ENCODE measurements at places on chromosomes 3 and 15. TPM values are rescaled to one million over a fixed set of nuclear protein-coding genes. Genes with fewer than 3 reads are reported as not detected.

DNA sequence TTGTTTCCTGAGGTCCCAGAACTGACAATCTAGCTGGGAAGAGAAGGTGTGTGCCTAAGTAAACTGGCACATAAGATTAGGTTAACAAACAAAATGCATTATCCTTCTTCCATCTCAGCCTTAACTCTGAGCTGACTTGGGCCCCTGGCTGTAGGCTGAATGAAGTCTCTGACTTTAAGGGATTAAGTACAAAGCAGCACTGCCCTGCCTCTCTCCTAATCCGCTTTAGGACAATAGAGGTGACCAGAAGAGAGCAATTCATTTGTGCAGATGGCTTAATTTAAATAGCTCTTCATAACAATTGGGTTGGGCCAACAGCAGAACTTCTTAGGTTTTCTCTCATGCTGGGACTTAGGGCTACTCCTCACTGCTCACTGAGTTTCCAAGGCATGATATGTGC lies 181.6 kb upstream of the SOX14 start:
- DNase-seq: no peak

The COL8A1 gene
- total RNA-seq: 324 TPM

- no peak for DNase-seq
Observed at GRCh38 chr3:18062657-18063025, 320.2 kb upstream of the TBC1D5 start.

GRCh38 chr3:176430244-176431037 lies 766.8 kb downstream of the TBL1XR1 start:
- peak; percentile 53 for DNase-seq

- no peak for DNase-seq
Observed at GRCh38 chr3:35320646-35321407, 318.5 kb upstream of the ARPP21 start.

DNA sequence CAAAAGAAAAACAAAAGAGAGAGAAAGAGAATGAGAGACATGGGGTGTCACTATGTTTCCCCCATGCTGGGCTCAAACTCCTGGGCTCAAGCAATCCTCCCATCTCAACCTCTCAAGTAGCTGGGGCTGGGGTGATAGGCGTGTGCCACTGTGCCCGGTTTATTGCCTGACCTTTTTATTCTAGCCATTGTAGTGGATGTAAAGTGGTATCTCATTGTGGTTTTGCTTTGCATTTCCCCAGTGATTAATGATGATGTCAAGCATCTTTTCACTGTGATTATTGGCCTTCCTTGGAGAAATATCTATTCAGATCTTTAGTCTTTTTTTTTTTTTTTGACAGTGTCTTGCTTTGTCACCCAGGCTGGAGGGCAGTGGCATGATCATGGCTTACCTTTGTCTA lies 37.7 kb upstream of the GK5 start:
- no peak for DNase-seq

The SUCNR1 gene
- 0.43 TPM for total RNA-seq

GRCh38 chr3:183400352-183400751 lies 28.1 kb downstream of the MCF2L2 start:
- DNase-seq: no peak

- DNase-seq: peak; percentile 97
Observed at GRCh38 chr15:70494852-70495571, 268.3 kb downstream of the UACA start.

- no peak for DNase-seq
Observed at GRCh38 chr3:86109434-86109833, 881.5 kb downstream of the VGLL3 start.

DNA sequence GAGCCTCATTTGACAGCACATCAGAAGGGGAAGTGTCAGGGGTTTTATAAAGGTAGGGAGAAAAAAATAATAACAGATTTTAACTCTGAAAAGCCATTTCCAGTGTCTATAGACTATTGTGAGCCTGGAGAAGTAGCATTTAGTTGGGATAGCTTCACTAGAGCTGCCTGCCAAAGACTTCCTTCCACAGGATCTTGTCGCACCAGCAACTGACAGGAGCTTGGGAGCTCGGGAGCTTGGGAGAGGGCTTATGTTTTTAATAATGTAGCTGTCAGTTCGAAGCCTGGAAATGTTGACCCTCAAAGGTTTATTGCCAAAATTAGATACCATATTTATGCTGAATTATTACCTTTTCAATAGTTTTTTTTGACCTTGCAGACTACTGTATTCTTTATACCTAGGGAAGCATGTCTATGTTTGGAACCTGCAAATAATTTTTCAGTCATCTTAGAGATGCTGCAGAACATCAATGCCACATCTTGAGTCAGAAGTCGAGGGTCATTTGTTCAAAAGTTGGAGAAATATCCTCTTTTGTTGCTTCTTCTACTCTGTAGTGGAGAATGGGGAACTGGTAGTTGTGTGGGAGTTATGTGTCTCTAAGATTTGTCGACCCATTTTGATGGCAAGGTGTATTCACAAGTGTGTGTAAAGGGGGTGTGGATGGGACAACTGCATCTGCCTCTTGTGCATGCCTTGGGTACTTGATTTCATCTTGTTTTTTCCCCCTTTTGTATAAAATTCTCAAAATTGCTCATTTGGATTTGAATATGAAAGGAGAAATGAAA lies 41.7 kb downstream of the ARPP21 start:
- DNase-seq: no peak

- no peak for DNase-seq
Observed at GRCh38 chr3:71132995-71133730, 450.4 kb downstream of the FOXP1 start.

GRCh38 chr3:2652386-2652785 lies 457.8 kb downstream of the IL5RA start:
- DNase-seq: no peak

The OXNAD1 gene
- total RNA-seq: 9.0 TPM

DNA sequence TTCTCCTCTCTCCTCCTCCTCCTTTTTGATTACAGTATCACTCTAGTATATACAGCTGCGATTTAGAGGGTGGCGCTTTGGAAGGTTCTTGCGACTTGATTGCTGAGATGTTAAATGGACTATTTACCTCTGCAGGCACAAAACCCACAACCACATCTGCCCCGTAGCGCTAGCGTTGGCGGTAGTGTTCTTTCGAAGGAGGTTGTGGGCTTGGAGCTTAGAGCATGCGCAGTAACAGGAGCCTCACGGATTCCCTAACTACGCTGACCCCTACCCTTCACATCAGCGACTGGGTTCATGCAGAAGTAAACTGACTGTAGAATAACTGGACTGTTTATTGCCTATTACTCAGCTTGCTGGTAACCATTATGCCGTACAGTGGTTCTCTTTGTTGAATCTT lies 58.0 kb downstream of the CGGBP1 start:
- DNase-seq: peak; percentile 11

The B3GNT5 gene
- total RNA-seq: 3.2 TPM

GRCh38 chr15:96768435-96768789 lies 437.9 kb downstream of the NR2F2 start:
- DNase-seq: no peak

DNA sequence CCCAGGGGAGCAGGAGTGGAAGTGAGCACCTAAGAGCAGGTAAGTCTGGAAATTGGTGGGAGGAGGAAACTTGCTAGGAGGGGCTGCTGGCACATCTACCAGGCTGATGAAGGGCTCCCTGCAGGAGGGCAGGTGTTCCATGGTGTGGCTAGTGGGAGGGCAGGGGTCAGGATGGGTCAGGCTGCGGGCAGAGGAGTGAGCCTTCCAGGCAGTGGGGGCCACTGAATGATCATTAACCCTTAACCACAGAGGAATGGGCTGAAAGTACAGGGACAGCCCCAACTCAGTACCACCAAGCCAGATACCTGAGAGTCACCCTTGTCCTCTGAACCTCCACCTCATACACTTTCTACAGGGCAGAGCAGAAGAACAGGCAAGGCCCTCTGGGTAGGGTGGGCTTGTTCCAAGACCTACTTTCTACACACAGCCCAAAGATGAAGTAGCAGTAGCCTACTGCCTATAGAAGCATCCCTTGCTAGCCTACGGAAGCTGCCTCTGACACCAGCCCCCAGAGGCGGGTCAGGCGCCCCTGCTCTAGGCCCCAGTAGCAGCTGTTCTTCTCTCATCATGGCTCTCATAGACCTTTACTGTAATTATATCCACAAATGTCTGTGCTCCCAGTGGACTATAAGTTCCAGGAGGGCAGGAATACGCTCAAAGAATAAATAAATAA lies 4.6 kb downstream of the RAB6B start:
- DNase-seq: no peak

The SPINK8 gene
- total RNA-seq: not detected

- DNase-seq: no peak
Observed at GRCh38 chr3:64508140-64508539, 179.7 kb downstream of the ADAMTS9 start.

DNA sequence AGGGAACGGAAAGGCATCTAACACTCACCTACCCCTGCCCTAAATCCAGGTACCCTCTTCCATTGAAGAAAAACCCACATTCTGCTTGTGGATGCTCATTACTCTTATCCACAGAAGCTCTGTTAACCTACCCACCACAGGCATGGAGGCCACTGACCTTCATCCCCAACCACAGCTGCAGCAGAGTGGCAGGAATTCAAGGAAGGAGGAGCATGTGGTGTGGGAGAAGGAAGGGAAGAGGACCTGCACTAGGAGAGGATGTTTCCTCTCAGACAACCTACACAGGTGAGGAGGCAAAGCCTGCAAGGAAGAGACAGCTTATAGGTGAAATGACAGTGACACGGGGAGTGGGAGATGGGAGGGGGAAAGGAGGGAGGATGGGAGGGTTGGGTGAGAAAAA lies 192.5 kb upstream of the TSC22D2 start:
- no peak for DNase-seq

DNA sequence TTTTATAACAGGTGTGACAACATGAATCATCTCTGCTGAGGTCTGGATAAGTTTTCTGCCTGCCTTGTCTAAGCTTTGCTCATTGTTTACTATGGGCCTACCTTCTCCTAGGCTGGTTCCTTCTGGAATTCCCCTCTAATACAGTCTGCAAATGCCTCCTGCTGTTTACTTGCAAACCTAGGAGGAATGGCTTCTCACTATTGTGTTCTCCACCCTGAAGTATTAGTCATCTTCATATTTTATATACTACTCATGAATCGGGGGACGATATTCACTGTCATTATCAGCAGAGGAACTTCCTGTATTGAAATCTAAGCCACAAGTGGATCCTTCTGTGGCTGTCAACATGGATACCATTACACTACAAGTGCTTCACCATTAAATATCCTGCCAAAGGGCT lies 154.8 kb downstream of the PLCL2 start:
- peak; percentile 67 for DNase-seq

The SLC12A1 gene
- total RNA-seq: not detected

GRCh38 chr3:48656061-48656840 lies 6.4 kb downstream of the CELSR3 start:
- peak; percentile 84 for DNase-seq

The ACTC1 gene
- under 0.01 TPM for total RNA-seq

- no peak for DNase-seq
Observed at GRCh38 chr15:60912984-60913697, 316.0 kb downstream of the RORA start.

- DNase-seq: peak; percentile 89
Observed at GRCh38 chr3:48086705-48087104, 70.5 kb upstream of the MAP4 start.

DNA sequence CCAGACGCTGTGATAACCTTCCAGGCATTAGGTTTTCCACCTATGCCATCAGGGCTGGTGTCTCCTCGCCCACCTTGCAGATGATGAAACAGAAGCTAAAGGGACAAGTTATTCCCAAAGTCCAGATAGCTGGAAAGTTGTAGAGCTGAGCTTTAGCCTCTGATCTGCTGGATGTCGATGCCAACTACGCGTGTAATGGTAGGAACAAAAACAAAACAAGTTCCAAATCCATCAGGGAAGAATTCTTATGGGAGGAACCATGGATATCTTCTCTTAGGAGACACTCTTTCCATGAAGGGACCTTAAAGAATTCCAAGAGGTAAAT lies 28.1 kb upstream of the RHO start:
- DNase-seq: no peak

GRCh38 chr3:42712688-42713372 lies 10.2 kb upstream of the HHATL start:
- DNase-seq: no peak

- DNase-seq: peak; percentile 90
Observed at GRCh38 chr3:24199775-24200247, 254.7 kb downstream of the NR1D2 start.

- no peak for DNase-seq
Observed at GRCh38 chr15:37792351-37792750, 142.1 kb upstream of the TMCO5A start.

DNA sequence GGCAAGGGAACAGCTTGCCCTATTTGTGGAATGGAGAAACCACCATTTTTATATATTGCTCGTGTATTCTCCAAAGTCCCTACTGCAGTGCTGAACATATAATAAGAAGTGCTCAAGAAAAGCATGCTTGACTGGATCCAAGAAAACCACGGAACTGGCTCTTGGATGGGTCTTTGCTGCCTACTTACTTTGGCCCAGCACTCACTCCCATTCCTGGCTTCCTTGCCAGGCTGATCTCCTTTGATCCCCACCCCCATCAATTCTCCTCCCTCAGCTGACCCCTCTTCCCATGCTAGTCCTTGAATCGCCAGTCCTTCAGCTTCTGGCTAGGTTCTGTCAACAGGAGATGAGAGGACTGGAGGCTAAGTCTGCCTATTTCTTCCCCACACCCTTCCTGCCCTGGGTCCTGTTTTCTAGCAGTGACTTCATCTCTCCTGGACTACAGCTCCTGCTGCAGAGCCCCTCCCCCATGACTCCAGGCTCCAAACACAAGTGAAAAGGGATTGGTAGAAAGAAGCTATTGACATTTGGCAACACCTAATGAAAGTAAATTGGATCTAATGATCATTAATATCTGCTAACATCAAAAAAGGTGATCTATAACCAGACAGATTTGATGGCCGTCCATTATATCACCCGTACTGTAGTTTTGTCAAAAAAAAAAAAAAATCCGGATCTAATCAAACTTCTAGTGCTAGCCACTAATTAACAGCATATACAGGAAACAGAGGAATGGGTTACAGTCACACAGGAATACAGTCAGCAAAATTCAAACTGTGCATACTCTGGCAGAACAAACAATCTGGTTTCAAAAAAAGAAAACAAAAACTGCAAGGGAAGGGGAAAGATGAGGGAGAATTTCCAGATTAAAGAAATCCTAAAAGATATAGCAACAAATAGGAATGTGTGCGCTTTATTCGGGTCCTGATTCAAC lies 7.8 kb downstream of the FAM240A start:
- DNase-seq: no peak

DNA sequence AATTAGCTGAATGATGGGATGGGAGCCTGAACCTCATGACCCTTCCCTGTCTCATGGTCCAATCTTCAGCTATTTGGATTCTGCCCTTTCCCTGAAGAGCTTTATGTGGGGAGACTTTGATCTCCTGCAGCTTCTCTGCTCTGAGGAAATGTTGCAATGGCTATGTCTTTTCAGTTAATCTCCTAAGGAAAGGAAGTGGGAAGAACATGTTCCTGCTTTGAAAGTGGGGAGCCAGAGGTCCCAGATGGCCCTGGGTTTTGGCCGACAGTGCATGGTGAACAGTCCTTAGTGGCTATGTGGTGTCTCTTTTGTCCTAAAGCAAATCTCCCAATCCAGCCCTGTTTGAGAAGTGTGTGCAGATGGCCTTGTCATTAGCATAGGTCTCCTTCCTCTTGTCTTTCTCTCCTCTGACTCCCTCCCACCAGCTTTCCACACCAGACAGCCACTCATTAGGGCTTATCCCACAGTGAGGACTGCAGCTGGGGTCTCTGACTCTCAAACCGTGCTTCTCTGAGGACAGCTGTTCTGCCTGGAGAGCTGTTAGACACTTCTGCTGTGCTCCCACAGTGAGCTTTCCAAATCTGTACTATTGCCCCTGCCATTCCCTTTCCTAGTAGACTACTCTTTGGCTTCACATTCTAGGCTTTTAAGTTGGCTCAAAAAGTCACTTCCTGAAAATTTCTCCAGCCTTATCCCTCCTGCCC lies 365.8 kb upstream of the UMPS start:
- DNase-seq: no peak

GRCh38 chr3:150080058-150080730 lies 109.5 kb upstream of the PFN2 start:
- no peak for DNase-seq

Measured in fibroblast of villous mesenchyme (primary cell).